ENCODE measurements at places on chromosomes 5 and 9. TPM values are rescaled to one million over a fixed set of nuclear protein-coding genes. Genes with fewer than 3 reads are reported as not detected.

The IL7R gene
- 65.9 TPM for polyA plus RNA-seq

The OR2Y1 gene
- polyA plus RNA-seq = not detected

The CREBRF gene
- 18.2 TPM for polyA plus RNA-seq

DNA sequence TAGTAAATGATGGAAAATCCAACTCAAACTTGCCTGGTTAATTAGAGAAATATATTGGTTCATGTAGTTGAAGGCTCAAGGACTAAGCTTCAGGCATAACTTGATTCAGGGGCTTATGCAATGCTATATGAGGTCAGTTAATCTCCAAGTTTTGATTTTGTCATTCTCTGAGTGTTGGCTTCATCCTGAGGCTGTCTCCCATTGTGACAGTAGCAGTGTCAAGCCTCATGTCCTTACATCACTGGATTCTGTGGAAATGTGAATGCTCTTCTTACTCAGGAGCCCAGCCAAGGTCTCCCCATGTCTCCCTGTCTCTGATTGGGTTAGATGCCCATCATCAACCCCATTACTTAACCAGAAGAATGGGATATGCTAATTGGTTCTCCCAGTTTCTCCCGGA, 44.4 kb upstream of the SNX2 start:
- no peak for DNase-seq

DNA sequence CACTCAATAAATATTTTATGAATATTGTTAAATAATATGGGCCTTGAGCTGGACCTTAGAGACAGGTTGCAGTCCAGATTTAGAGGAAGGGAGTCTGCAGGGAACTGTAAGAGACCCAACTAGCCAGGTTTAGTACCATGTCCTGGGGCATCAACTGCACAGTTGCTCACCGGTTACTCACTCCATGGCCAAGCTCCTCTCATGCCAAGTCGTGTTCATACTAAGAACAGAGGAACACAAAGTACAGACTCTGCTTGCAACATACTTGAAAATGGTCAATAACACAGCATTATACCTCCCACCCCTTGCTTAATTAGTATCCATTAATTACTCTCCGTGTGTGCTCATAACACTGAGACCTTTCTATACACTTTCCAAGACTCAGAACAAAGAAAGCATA, 317.6 kb upstream of the PIK3R1 start:
- DNase-seq = no peak

- DNase-seq = no peak
Measured at GRCh38 chr9:87569008-87569509, 71.4 kb downstream of the DAPK1 start.

- DNase-seq = no peak
Measured at GRCh38 chr9:101737705-101738565, 512 bp downstream of the GRIN3A start.

GRCh38 chr9:35738186-35738585, 5.7 kb downstream of the CREB3 start:
- DNase-seq = no peak
